ENCODE measurements at places on chromosomes 12 and 14.

GRCh38 chr12:110658878-110659277 is 30.0 kb downstream of the HVCN1 start:
- no peak for DNase-seq

GRCh38 chr12:27781680-27782079 is 1.6 kb upstream of the MANSC4 start:
- DNase-seq: no peak

DNA sequence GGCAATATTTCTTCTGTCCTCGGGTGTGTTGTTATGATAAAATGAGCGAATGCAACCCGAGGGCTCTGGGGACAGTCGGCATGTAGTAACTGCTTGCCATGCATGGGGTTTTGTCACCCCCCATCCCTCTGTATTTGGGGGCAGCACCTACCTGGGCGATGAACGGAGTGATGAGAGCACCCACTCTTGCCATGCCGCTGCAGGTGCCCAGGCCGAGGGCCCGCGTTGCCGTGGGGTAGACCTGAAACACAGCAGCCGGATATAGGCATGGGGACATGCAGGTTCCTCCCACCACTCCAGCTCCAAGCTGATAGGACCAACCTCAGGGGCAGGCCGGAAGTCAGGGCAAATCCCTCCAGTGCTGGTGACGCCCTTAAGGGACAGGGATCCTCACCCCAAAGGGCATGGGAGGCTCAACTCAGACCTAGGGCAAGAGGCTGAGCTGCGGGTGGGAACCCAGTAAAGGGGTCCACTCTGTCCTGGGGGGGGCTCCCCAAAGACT is 35.8 kb downstream of the DAO start:
- DNase-seq: no peak

- no peak for DNase-seq
Observed at GRCh38 chr14:76792422-76792821, 20.3 kb downstream of the ANGEL1 start.

- DNase-seq: no peak
Observed at GRCh38 chr14:60222820-60223219, 26.2 kb upstream of the PPM1A start.

DNA sequence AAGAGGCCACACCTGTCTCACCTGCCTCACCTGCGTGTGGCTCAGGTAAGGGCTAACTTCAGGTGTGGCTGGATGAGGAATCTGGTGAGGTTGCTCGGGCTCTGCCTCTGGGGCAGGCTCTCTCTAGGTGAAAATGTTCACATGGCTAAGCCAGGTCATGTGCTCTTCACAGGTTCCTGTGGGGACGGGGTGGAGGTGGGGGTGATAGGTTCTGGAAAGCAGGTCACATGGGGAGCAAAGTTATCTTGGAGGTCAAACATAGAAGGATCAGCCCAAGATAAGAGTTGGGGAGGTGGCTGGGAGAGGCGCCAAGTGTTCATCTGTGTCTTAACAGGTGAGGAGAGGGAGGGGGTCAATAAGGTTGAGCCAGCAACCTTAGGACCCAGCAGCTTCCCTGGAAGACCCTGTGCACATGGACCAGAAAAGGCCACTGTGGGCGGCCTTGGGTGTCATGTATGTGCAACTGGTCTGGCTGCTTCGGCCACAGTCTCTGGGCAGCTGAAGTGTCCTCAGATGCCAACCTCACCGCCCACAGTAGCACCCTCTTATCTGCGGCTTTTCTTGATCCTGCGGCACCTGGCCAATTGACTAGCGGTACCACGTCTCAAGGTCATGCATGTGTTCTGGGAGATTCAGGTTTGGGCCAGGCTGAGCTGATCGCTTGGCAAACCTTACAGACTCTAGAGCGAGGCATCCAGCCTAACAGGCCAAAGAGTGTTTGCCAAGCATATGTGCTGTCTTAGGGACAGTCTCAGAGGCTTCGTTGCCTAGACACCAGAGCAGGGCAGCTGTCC is 60.5 kb downstream of the CACNA1C start:
- DNase-seq: no peak

- no peak for DNase-seq
Observed at GRCh38 chr12:52720365-52720886, 17.1 kb upstream of the KRT77 start.

GRCh38 chr14:62692490-62693106 is 352.7 kb downstream of the KCNH5 start:
- DNase-seq: no peak

DNA sequence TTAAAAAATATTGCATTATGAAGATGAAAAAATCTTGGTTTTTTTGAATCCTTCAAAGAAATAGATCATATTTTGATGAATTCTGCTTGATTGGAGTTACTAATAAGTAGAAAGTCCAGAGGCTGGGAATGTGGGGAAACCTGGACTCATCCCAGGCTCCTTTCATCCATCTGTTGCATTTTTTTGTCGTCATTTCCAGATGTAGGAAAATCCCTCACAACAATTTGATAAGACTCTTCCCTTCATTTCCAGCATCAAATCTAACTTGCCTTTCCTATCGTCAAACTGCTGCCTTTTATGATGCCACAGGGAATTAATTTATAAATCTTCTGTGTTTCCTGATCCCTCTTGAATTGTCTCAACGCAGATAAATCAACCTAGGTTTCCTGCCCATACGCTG is 211.6 kb downstream of the FBXL14 start:
- no peak for DNase-seq
